ENCODE measurements at places on chromosomes 12 and 14. TPM values are rescaled to one million over a fixed set of nuclear protein-coding genes. Genes with fewer than 3 reads are reported as not detected.

DNA sequence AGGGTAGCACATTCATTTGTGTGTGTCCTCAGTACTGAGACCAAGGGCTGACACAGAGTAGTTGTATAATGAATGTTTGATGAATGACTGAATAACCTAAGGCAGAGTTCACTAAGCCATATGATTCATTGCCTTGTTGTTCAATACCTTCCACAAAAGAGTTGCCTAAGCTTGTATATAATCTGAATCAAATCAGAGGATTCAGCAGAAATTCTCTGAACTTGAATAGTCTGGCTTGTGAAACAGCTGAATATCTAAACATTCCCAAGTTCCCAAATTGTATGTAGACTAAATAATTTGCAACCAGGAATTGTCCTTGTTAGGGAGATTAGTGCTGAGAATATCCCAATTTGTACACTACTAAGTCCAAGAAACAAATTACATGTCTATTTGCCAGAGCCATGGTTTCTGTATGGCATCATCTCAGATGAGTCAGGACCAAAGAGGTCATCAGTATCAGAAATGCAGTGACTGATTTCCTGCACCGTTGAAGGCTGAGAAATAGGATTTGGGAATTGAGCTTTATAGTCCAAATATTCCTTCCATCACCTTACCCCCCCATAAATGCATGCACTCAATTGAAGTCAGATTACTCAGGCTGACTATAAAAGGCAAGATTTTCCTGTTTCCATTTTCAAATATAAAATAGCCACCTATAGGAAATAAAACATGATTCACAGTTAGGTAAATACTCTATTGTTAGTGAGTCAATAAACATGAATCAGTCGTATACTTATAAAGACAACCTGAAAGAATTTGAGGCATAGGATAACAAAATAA lies 168.7 kb downstream of the PHLDA1 start:
- DNase-seq, result no peak

- no peak for DNase-seq
Measured at GRCh38 chr14:78399316-78399889, 229.2 kb downstream of the NRXN3 start.

GRCh38 chr12:117100851-117101673 lies 1.8 kb upstream of the TESC start:
- DNase-seq, result no peak

- no peak for DNase-seq
Measured at GRCh38 chr12:119940897-119941296, 48.1 kb upstream of the BICDL1 start.

GRCh38 chr12:96007729-96008128 lies 11.6 kb upstream of the HAL start:
- no peak for DNase-seq

- DNase-seq, result no peak
Measured at GRCh38 chr14:68113343-68113930, 293.9 kb downstream of the RAD51B start.

GRCh38 chr14:59281609-59282377 lies 93.3 kb downstream of the DAAM1 start:
- no peak for DNase-seq

DNA sequence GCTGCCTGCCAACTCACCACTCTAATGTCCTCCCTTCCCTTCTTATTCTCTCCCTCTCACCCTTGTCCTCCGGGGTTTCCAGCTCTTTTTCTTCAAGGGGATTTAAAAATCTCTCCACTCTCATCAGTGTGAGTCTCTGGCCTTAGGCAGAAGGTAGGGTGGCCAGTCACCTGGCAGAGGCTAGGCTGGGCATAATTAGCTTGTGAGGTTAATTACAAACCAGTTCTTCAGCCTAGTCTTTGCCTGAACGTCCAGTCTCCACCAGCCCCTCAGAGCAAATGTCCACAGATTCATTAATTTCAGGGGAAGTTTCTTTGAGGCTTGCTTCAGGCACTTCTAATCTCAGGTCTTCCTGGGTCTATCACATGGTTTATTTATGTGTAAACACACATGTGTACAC lies 6.7 kb downstream of the KRT7 start:
- DNase-seq, result no peak

- no peak for DNase-seq
Measured at GRCh38 chr14:54838931-54839512, 63.6 kb downstream of the GCH1 start.

- no peak for DNase-seq
Measured at GRCh38 chr12:117101953-117102799, 3.0 kb upstream of the TESC start.

DNA sequence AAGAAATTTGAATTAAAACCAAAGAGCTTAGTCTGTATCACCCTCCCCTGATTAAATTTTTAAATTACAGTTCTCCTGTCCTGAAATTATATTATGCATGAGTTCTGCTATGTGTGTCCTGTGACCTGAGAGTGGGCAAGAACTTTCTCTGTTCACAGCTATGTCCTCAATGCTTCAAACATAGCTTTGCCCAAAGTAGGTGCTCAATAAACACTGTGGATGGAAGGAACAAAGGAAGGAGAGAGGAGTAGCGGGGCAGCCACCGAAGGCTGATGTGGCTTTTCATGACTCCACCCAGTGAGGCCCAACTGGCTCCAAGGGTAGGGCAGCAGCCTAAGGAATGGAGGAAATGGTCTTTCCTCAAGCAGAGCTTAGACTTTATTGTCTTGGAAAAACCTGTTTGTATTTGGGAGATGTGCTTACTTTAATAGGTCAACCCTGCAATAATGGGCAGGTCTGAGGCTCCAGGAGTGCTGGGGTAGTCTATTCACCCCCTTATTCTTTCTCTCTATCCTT lies 7.6 kb upstream of the MARK3 start:
- no peak for DNase-seq

- DNase-seq, result no peak
Measured at GRCh38 chr12:4482936-4483335, 37.3 kb upstream of the FGF6 start.

DNA sequence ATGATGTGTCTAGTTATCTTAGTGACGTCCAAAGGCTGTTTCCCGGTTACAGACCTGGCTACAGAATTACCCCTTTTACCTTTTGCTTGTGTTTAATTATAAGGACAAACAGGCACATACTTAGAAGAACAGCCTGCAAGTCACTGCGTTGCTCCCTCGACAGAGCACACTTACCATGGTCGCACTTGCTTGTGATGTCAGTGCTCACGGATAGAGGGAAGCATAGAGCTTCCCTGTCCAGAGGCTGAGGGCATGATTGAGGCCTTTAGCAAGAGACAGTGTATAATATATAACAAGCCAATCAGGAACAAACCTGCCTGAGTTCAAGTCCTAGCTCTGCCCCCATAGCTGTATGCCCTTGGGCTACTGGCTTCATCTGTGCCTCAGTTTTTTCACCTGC lies 73.2 kb upstream of the SCN8A start:
- no peak for DNase-seq

DNA sequence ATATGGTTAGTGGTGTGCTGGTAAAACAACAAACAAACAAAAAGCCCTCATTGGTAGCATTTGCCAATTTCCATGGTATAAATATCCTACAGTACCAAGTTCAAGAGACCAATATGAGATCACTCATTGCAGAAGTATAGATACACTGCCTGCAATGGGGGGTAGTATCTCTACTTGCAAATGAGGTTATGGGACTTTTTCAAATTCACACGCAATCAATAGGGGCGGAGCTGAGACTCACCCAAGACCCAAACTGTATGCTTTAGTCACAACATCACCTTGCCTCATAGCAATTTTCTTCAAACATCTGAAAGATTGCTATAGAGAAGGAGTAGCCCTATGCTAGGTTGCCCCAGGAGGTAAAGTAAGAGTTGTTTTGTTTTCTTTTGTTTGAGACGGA lies 93.7 kb downstream of the VCPKMT start:
- DNase-seq, result no peak

DNA sequence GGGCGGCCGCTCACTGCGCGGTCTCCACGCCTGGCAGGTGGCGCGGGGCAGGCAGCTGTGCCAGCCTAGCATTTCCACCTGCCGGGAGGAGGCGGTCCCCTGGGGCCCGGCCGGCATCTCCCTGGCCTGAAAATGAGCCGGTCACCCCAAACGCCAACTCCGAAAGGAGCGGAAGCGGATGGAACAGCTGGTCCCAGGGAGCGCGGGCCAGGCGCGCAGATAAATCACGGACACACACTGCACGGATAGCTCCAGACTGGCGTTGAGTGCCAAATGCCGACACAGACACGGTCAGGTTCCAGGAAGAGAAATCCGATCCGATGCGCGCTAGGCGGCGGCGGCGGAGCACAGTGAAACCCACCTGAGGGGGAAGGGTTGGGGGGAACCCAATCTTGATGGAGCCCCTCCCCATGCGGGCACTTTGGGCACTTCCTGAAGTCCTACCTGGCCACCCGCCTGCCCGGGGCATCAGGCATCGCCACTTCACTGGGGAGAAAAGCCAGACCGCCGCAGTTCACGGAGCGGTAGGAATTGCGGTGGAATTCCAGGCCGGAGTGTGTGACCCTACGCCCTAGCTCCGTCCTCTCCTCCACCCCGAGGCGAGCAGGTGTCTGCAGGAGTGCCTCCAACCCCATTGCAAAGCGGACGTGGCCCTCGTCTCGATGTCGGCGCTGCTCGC lies 624 bp upstream of the PLEKHD1 start:
- no peak for DNase-seq

DNA sequence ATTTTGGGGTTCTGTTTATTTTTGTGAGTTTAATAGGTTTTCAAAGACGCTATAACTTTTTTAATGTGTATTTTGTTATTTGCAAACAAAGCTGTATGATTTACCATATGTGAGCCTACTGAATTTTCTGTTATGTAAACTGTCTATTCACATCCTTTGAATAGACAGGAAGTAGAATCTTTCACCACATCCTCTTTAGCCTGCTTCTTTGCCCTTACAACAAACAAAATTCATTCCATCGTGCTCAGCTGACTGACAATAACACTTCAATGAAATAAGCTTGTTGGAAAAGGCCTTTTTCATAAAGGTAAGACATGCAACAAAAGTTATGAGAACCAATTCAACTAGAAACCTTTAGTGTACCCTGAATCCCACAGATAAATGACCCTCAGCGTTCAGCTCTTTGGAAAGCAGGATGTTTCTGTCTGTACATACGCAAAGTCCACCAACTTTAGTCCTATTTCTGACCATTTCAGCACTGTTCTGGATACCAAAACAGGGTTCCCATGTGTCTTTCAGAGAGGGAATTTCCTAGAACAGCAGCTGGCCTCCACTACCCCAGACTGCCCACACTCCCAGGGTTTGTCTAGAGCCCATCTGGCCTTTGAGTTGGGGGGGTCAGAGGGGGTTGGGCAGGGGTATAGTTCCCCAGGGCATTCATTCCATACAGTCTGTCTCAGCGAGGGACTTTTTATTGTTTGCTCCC lies 71.3 kb downstream of the DUSP6 start:
- no peak for DNase-seq

GRCh38 chr14:61934385-61934784 lies 172.2 kb downstream of the SNAPC1 start:
- DNase-seq, result no peak

DNA sequence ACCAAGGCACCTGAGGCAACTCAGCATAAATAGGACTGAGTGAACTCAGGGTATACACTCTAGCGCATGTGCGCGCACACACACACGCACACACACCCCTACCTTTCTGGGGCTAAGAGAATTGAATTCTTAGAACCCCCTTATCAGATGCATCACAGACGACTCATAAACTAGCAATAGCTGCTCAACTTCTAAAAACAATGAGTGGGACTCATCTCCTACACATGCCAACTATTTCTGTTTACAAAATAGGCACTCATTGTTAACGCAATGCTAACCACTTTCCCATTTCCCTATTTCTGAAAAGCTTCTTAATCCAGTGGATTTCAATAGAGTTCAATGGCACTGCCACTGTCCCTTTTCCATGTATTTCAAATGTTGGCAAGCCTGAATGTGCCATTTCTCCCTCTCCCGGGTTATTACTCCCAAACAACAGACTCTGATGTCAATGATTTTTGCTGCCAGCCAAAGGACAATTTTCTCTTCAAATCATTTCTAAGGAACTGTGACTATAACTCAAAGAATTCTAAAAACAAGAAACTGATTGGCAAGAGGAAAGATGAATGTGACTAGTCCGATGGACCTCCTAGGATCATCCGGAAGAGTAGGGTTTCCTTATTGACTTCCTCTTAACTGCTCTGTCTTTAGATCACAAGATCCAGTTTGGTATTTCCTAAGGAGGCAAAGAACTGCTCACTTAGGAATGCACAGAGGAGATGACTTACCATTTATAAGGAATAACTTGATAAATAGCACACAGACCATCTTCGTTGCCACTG lies 48.8 kb downstream of the SLC38A1 start:
- peak; percentile 70 for DNase-seq

- no peak for DNase-seq
Measured at GRCh38 chr12:131120831-131121271, 167.1 kb downstream of the ADGRD1 start.

GRCh38 chr14:91745344-91745743 lies 13.5 kb upstream of the CATSPERB start:
- DNase-seq, result no peak

The RXYLT1 gene
- total RNA-seq, result 6.2 TPM

The INHBE gene
- total RNA-seq, result not detected

The PRKAB1 gene
- total RNA-seq, result 24.2 TPM

The ARHGDIB gene
- total RNA-seq, result 942 TPM

The NFYB gene
- total RNA-seq, result 12.8 TPM

The FIGNL2 gene
- 1.3 TPM for total RNA-seq

The PTPRB gene
- not detected for total RNA-seq

The AVPR1A gene
- not detected for total RNA-seq

The ALG10 gene
- total RNA-seq, result 9.0 TPM

All from CD4-positive, alpha-beta T cell (primary cell).